ENCODE measurements at places on chromosomes 1 and 21.

GRCh38 chr1:42943166-42943565, 15.5 kb downstream of the SLC2A1 start:
- DNase-seq, result no peak

GRCh38 chr1:184648856-184649201, 105.8 kb downstream of the EDEM3 start:
- no peak for DNase-seq

DNA sequence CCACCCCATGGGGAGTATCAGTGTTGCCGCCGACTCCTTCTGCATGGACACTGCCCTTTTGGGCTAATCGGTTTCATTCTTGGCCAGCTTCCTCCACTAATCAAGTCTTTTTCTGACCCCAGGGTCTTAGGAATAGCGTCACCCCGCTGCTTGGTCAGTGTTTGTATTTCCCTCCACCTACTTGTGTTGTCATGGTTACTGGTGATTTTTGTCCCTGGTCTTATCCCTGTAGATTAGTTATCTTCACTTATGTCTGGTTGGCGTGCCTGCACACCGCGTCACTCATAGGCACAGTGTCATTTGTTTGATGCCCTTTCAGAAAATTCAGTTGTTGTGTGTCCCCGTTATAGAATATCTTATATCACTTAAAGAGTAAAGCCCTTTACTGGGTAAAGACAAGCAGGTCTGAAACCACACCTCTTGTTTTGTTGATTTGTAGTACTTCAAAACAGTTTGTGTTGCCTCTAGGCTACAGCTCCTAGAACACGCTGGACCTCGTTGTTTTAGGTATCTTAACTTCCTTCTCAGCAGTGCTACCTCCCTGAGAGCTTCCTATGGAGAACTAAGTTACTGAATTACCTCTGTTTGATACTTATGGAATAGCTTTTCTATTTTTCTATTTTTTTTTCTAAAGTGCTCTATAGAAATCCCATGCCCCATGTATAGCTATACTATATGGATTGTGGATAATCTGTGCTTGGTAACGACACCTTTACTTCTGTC, 868 bp downstream of the PPP1R12B start:
- DNase-seq, result peak; percentile 45

DNA sequence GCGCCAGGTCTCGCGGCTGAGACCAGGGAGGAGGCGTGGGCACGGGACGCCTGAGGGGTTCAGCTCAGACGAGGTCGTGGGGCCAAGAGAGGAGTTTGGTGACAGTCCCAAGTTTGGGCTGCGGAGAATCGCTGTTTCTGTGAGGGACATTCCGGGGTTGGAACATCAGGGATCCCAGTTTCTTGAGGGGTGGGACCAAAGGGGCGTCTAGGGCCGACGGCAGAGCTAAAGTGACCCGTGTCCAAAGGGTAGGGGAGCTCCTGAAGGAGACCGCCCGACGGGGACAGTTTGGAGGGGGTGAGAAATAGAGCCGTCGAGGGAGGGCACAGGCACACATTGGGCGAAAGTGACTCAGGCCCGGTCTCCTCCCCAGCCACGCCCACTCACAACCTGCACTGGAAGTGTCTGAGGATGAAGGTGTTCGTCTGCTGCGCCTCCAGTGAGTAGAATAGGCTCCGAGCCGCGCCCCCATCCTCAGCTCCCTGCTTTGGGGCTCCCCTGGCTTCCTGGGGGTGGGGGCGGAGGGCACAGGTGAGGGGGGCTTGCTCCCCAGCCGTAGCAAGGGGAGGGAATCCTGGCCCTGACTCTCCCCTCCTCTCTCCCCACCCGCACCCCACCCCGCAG, 7.0 kb downstream of the EFNA3 start:
- peak; percentile 70 for DNase-seq

GRCh38 chr1:160752924-160753323, 13.9 kb downstream of the SLAMF7 start:
- no peak for DNase-seq

- DNase-seq, result no peak
These were observed 5.2 kb upstream of the SPRR1B start for GRCh38 chr1:153025797-153026196.

DNA sequence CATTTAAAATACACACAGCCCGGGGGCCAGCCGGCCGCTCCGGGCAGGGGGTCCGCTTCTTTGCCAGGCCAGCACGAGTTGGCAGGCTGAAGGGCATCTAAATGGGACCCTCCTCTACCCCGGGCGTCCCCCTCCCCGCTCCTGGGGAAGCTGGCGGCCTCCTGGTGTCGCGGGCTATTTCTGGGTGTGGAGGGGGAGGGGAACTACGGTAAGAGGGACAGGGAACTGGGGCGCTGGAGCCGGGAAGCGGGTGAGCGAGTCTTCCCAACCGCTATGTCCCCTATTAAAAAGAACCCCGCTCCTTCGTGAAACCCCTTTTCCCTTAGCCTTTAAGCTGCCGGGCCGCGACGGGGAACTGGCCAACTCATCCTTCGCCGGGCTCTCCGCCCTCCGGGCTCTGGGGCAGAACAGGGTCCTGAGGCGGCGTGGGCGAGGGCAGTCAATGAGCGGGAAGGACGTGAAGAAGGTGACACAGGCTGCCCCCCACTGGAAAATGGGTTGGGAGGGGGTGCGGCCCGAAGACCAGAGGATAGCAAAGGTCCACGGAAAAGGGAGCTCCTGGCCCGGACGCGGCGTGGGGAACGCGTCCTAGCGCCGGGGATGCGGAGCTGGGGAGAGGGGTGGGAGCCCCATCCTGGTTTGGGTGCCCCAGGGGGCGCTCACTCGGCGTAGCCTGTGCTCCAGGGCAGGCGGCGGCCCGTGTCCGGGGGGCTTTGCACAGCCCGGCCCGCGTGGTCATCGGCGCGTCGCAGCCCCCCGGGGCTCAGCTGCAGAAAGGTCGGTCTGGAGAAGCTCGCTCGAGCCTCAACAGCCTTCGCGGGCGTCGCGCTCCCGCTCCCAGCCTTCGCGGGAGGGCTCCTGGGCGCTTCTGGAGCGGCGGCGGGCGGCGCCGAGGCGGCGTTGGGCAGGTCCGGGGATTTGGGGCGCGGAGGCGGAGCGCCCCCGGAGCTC, 544 bp downstream of the PPM1J start:
- peak; percentile 34 for DNase-seq

GRCh38 chr1:217090060-217090911, 367.1 kb upstream of the ESRRG start:
- DNase-seq, result no peak

DNA sequence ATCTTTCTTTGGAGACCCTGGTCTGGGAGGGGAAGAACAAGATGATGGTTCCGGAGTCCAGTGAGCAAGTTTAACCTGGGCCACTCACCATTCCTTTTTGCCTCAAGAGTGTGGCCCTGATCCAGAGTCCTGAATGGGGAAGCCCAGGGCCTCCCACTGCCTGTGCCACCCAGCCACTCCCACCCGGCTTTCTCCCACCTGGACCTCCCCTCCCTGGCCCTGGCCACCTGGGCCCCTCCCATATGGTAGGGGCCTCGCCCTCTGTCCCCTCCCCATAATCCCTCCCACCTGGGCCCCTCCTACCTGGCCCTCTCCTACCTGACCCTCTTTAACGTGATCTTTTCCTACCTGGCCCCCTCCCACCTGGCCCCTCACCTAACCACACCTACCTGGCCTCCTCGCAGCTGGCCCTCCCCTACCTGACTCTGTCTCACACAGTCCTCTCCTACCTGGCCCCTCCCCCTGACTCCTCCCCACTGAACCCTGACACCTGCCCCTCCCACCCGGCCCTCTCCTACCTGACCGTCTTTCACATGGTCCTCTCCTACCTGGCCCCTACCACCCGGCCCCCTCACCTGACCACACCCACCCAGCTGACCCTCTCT, 220.7 kb upstream of the VAMP3 start:
- no peak for DNase-seq

DNA sequence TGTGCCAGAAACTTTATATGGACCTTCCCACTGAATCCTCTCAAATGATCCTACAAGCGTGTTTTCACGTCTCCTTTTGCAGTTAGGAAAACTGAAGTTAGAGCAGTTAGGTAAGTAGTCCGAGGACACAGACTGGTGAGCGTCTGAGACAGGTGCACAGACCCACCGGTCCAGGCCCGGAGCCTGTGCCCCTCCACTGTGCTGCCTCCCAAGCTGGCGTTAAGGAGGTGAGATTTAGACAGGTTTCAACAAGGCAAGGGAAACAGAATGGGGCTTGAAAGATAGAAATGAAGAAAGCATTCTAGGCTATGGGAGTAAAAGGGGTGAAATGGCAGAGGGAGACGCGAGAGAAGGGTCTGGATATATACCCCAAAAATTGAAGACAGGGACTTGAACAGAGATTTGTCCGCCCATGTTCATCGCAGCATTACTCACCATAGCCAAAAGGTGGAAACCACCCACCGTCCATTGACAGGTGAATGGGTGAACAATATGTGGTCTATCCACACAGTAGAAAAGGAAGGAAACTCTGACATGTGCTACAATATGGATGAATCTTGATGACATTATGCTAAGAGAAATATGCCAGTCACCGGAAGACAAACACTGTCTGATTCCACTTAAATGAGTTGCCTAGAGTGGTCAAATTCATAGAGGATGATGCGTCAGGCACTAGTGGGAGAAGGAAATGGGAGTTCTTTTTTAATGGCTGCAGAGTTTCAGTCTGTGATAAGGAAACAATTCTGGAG, 15.7 kb upstream of the PKP1 start:
- DNase-seq, result no peak

DNA sequence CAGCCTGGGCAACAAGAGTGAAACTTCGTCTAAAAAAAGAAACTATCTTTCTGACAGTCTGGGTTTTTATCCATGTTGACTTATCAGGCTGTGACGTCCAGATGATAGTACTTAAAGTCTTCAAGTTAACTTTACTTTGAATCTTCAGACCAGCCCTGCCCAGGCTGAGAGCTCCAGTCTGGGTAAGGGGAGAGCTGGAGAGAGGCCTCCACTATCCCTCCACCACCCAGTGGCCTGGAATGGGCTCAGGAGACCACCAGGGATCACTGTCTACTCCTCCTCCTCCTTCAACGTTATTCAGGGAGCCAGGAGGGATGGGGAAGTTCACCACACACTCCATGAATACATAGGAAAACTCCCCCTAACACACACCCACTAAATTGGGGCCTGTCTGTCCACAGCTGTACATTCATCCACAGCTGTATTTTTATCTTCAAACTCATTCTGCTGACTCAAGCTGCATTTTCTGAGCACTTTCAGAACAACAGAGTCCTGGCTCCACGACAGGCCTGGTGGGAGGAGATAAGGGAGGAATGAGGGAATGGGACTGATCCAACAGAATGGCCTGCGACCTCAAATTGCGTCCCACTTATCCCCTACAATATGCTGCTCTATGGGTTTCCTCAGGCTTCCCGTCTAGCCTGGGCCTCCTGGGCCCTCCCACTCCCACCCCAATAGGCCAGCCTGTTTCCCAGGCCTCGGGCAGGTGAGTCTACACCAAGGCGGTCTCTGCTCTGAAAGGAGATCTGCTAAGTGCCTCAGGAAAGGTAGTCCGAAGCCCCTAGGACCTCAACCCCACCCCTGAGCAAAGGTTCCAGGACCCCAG, 1.8 kb downstream of the SLC45A3 start:
- DNase-seq, result no peak

GRCh38 chr1:1926346-1926811, 7.3 kb upstream of the TMEM52 start:
- no peak for DNase-seq

DNA sequence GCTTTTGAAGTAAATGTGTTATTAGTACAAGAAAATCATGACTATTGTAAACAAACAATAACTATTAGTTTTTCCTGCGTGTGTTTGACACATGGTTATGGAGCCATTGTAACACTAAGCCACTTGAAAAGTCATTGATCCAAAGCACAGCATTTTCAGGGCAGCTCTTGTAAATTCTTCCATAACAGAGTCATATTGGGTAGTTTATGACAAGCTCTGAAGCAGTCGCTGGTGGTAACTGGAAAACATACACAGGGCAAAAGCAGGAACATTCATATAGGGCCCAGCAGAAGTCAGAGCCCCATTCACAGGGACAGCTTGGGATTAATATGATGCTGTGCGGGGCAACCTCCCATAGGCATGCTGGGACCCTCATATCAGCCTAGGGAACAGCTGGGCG, 483.2 kb upstream of the PTBP2 start:
- DNase-seq, result no peak

- no peak for DNase-seq
These were observed 5.2 kb downstream of the SUSD4 start for GRCh38 chr1:223358826-223359225.

GRCh38 chr1:236945002-236945401, 59.2 kb downstream of the MT1HL1 start:
- no peak for DNase-seq

DNA sequence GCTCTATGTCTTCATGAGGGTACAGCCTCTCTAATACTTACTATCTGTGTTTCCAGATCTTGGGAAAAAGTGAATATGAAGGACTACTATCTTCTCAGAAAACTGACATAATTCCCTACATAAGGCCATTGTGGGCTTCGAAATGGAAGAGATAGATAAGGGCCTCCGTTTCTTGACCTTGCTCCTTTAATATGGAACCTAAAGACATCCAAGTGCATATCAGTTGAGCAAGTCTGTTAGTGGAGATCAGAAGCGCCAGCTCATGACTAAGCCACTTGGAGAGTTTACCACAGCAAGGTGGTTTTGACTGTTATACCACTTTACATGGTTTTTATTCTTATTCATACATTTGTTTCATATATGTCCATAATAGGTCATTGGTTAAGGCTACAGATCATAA, 35.3 kb upstream of the FCER1A start:
- DNase-seq, result no peak

DNA sequence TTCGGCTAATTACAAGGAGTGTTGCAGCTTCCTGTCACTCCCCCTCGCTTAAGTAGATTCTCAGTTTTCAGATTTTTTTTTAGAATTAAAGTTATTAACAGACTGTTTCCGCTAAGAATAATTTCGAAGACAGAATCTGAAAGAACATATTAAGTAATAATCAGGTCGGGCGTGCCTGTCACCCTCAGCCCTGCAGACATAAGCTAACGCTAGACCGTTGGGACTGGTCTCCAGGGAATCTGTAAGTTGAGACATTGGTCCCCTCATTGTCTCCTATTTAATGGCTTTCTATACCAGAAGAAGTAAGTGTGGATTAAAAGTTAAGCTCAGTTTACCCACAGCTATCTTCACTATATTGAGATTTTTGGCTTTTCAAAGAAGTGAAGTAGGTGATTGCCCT, 14.5 kb downstream of the NMNAT1 start:
- no peak for DNase-seq

- no peak for DNase-seq
These were observed 11.4 kb downstream of the DESI2 start for GRCh38 chr1:244664353-244664752.

- DNase-seq, result no peak
These were observed 20.7 kb downstream of the RGS7 start for GRCh38 chr1:241336335-241336734.

- no peak for DNase-seq
These were observed 1.0 kb upstream of the TNNI1 start for GRCh38 chr1:201422436-201423030.
